ENCODE measurements at places on chromosomes 11 and 22.

- DNase-seq, result no peak
Observed at GRCh38 chr11:134921938-134922337, 509.9 kb upstream of the B3GAT1 start.

DNA sequence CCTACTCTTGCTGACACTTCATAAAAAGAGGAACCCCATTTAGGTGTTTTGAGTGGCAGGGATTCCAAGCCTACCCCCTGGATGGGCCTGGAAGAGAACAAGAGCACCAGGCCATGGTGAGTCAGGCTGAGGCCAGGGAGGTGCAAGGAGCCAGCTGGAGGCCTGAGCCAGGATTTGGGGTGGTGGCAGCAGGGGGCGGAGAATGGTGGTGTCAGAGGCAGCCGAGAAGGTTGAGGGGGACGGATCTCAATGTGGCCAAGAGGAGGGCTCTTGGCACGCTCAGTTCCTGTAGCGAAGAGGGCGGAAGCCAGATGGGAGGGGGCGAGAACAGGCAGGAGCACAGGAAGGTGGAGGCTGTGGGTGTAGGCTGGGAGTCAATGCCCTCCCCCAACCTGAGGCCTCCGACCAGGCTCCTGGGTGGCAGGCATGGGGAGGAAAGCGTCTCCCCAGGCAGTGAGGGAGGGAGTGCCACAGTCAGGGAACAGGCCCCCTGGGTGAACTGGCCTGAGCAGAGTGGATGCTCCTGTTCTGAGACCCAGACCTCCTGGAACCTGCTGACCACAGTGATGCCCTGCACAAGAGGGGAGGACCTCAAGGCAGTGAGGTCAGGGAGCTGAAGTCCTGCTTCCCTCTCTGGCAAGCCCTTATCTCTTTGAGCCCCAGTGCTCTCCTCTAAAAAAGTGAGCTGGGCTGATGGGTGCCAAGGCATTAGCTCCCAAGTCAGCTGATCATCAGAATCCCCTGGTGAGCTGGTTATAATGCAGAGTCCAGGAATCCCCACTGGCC, 13.9 kb downstream of the RTN4RL2 start:
- no peak for DNase-seq

DNA sequence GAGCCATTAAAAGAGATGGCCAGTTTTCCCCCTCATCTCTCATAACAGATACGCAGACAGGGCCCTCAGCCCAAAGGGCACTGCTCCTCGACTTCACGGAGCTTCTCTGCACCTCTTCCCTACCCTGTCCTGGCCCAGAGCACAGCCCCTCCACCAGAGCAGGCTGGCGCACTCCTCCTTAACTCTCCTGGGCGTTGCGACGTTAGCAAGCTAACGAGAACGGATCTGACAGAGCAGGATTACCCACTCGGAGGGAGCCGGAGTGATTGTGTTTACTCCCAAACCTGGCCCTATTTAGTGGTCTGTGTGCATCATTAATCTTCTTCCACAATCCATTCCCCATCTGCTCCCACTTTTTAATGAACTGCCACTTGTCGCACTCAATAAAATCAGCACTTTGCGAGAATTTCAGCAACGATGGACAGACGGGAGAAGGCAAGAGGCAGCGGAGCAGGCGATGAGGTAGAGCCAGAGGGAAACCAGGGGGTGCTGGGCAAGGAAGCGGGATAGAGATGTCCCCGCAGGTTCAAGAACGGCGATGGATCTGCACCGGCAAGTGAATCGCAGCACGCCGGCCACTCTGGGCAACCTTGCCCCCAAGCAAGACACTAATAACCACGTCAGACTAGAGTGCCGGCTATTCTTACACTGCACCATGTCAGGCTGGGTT, 159.4 kb downstream of the BUD13 start:
- no peak for DNase-seq

DNA sequence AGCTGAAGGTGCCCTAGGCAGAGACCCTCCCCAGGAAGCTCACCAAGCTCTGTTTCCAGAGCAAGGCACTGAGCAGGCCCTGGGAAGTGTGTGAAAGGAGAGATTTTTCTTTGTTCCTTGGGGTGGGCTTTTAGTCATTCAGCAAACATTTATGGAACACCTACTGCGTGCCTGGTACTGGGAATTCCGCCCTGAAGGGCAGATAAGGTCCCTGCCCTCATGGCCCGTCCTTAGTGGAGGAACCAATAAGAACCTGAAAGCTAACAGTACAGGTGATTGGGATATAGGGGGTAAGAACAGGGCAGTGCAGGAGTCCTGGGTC, 3.9 kb downstream of the TMEM134 start:
- DNase-seq, result no peak

DNA sequence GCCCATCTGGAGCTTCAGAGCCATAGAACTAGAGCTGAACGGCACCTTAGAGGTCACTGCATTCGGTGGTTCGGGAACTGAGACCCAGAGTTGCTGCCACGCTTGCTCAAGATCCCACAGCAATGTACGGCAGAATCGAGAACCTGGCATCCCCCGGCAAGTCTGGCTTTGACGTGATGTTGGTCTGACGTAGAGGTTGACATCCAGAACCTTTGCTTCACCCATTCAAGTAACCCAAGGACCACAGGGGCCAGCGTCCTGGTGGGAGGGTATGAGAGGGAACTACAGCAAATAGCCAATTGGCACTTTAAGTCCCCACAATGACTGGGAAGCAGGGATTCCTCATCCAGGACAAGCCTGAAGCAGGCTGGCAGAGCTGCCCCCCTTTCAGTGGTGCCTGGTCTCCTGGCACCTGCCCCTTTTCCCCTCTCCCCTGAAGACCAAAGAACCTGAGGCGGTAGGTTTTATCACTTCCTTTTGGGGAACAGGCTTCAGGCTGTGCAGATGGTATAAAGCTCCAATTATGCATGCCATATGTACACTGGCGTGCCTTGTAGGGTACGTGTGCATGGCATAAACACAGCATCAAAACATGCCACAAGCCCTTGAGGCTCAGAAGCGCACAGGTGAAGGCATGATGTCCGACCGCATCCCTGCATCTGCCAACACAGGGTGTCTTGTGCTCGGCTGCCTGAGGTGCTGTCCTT, 15.3 kb upstream of the TEF start:
- no peak for DNase-seq

- DNase-seq, result no peak
Observed at GRCh38 chr22:34294986-34295385, 374.7 kb upstream of the LARGE1 start.

- DNase-seq, result no peak
Observed at GRCh38 chr11:18710545-18710944, 12.0 kb downstream of the TMEM86A start.

GRCh38 chr11:94675813-94676212, 92.3 kb upstream of the AMOTL1 start:
- DNase-seq, result no peak
